ENCODE measurements at places on chromosomes 6 and 20. TPM values are rescaled to one million over a fixed set of nuclear protein-coding genes. Genes with fewer than 3 reads are reported as not detected.

The PSORS1C2 gene
- total RNA-seq: not detected

GRCh38 chr6:104396077-104396476 lies 463.6 kb downstream of the HACE1 start:
- no peaks in the 10 kb centered on the region for H3K4me1 ChIP-seq
- no peaks in the 10 kb centered on the region for H3K27me3 ChIP-seq
- H3K27ac ChIP-seq: no peak overlapping the region
- H3K4me3 ChIP-seq: no peak overlapping the region

The TTK gene
- 0.68 TPM for total RNA-seq

- peak; percentile 81 for DNase-seq
- H3K4me1 ChIP-seq: peaks cover 6% of the 10 kb centered on the region
- no peak overlapping the region for H3K4me3 ChIP-seq
- peak overlapping the region; percentile 49 for H3K27ac ChIP-seq
- no peaks in the 10 kb centered on the region for H3K27me3 ChIP-seq
Observed at GRCh38 chr6:118565311-118565960, 17.3 kb downstream of the PLN start.

DNA sequence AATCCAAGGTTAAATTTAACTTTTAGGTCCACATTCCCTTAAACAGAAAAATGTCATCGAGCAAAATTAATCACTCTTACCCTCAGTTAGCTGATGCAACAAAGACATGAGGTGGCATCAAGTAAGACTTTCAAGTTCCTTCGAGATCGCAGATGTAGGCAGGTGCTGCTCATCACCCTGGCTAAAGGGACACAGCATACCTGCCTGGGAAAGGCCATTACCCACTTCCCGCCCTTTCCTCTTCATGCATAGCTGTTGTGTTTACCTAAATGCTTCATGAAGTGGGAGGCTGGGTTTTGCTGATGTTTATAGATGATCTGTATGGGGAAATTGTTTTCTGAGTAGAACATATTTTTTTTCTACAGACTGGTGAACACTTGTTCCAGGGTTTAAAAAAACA lies 67.7 kb downstream of the GFRA4 start:
- peaks cover 8% of the 10 kb centered on the region for H3K36me3 ChIP-seq
- no peaks in the 10 kb centered on the region for H3K27me3 ChIP-seq
- no peak overlapping the region for H3K4me3 ChIP-seq
- no peaks in the 10 kb centered on the region for H3K4me1 ChIP-seq
- no peak overlapping the region for H3K27ac ChIP-seq
- DNase-seq: no peak

All from B cell (primary cell).